ENCODE measurements at places on chromosomes 6 and 20. TPM values are rescaled to one million over a fixed set of nuclear protein-coding genes. Genes with fewer than 3 reads are reported as not detected.

DNA sequence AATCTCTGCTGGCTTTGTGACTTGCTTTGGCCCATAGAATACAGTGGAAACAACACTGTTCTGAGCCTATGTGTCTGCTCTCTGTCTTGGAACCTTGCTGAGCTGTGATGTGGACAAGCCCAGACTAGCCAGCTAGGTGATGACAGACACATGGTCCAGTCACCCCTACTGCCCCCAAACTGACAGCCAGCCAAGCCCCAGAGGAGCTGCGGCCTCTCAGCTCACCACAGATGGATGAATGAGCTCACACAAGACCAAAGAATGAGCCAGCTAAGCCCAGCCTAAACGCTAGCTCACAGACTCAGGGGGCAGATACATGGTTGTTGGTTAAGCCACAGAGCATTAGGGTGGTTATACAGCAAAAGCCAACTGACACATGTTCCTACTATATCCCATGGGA, 4.1 kb downstream of the AARS2 start:
- H3K27me3 ChIP-seq: no peaks in the 10 kb centered on the region
- H3K4me1 ChIP-seq: peaks cover 16% of the 10 kb centered on the region
- no peak overlapping the region for H3K27ac ChIP-seq
- H3K4me3 ChIP-seq: no peak overlapping the region
- peaks cover 17% of the 10 kb centered on the region for H3K36me3 ChIP-seq
- no peak for DNase-seq

DNA sequence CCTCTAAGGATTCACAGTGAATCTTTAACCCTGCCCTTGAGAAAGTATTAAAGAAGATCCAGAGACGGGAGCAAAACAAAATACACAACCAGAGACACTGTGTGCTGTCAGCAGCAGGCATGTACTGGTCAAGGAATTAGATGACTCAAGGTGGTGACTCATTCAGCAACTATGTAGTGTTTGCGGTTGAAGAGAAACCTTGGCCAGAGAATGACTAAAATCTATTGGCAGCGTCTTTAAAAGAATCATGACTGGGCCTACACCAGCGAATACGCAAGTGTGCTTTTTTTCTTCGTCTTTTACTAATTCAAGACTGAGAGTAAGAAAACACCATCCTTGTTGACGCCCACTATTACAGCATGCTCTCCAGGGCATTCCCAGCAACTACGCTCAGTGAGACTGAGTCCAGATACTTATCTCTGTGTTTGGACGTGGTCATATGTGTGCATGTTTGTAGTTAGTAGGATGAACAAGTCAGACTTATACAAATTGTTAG, 72.4 kb upstream of the BACH2 start:
- H3K4me1 ChIP-seq: peaks cover 10% of the 10 kb centered on the region
- no peak for DNase-seq
- H3K27ac ChIP-seq: no peak overlapping the region
- no peak overlapping the region for H3K4me3 ChIP-seq
- no peaks in the 10 kb centered on the region for H3K36me3 ChIP-seq

- no peak for DNase-seq
- peaks cover 51% of the 10 kb centered on the region for H3K27me3 ChIP-seq
- no peaks in the 10 kb centered on the region for H3K36me3 ChIP-seq
- H3K4me1 ChIP-seq: peaks cover 8% of the 10 kb centered on the region
Measured at GRCh38 chr6:105875974-105876640, 210.0 kb upstream of the PRDM1 start.

GRCh38 chr6:13360671-13361540, 32.6 kb upstream of the TBC1D7 start:
- peaks cover 10% of the 10 kb centered on the region for H3K36me3 ChIP-seq
- peaks cover 31% of the 10 kb centered on the region for H3K4me1 ChIP-seq
- peak overlapping the region; percentile 43 for H3K27ac ChIP-seq
- no peak overlapping the region for H3K4me3 ChIP-seq
- H3K27me3 ChIP-seq: no peaks in the 10 kb centered on the region

DNA sequence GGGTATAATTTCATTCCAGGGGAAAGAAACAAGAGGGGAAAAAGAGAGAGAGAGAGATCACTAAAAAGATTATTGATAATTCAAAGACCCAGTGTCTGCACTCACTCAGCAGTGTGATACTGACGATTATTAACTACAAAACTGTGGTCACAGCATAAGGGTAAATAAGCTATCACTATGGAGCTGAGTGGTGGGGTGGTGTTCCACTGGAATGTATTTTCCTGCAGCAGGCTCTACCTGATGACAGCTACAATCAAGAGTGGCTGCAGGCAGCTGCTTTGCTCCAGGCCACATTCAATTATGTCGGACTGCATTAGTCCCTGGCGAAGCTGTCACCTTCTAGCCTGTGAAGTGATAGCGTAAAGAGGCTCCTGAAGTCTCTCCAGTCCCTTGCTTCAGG, 122.2 kb upstream of the TFAP2D start:
- H3K27ac ChIP-seq: no peak overlapping the region
- H3K4me3 ChIP-seq: no peak overlapping the region
- H3K36me3 ChIP-seq: no peaks in the 10 kb centered on the region
- no peak for DNase-seq

GRCh38 chr6:24330137-24330732, 27.6 kb downstream of the DCDC2 start:
- peaks cover 5% of the 10 kb centered on the region for H3K27me3 ChIP-seq
- no peaks in the 10 kb centered on the region for H3K4me1 ChIP-seq
- H3K4me3 ChIP-seq: no peak overlapping the region
- no peak for DNase-seq
- H3K27ac ChIP-seq: no peak overlapping the region

DNA sequence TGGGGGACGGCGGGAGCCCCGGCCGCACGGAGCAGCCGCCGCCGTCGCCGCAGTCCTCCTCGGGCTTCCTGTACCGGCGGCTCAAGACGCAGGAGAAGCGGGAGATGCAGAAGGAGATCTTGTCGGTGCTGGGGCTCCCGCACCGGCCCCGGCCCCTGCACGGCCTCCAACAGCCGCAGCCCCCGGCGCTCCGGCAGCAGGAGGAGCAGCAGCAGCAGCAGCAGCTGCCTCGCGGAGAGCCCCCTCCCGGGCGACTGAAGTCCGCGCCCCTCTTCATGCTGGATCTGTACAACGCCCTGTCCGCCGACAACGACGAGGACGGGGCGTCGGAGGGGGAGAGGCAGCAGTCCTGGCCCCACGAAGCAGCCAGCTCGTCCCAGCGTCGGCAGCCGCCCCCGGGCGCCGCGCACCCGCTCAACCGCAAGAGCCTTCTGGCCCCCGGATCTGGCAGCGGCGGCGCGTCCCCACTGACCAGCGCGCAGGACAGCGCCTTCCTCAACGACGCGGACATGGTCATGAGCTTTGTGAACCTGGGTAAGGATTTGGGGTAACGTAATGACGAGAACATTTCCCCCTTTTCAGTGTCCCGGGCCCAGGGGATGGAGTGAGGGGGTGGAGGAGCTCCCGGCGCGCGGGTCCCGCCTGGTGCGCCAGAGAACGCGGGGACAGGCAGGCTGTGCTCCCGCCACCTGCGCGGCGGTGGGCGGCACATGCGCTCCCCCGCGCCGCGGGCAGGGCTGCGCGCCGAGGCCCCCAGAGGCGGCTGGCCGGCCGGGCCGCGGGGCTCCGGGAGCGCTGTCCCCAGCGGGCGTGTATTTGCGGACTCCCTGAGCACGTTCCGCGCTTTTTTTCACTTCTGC, 1.4 kb downstream of the BMP6 start:
- peaks cover 13% of the 10 kb centered on the region for H3K4me1 ChIP-seq
- peaks cover 73% of the 10 kb centered on the region for H3K27me3 ChIP-seq
- DNase-seq: peak; percentile 45
- peak overlapping the region; percentile 22 for H3K4me3 ChIP-seq
- H3K27ac ChIP-seq: no peak overlapping the region

The LY6G6C gene
- total RNA-seq: not detected

The SLC29A1 gene
- 24.0 TPM for total RNA-seq

DNA sequence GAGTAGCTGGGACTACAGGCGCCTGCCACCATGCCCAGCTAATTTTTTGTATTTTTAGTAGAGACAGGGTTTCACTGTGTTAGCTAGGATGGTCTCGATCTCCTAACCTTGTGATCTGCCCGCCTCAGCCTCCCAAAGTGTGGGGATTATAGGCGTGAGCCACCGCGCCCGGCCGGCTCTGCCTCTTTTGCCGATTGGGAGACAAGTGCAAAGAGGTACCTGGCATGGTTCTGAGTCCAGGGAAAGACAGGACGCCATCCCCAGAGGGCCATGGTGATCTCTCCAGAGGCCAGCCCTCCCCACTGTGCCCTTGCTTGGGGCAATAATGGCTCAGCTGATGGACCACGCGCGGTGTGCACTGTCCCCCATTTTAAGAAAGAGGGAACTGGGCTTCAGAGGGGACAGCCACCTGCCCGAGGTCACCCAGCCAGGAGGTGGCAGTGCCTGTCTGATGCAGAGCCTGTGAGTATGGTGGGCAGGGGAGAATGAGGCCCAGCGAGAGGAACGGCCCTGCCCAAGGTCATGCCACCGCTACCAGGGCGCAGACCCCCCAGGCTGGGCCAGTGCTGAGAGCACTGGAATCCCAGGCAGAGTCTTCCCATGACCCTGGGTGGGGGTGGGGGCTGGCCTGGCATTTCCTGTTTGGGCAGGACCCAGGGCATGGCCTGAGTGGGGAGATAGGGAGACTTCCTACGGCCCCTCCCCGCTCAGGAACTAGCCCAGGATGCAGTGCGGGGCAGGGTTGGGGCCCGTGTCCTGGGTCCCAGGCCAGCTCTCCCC, 61.0 kb downstream of the SNAI1 start:
- no peak overlapping the region for H3K4me3 ChIP-seq
- peaks cover 6% of the 10 kb centered on the region for H3K27me3 ChIP-seq
- H3K27ac ChIP-seq: no peak overlapping the region
- H3K36me3 ChIP-seq: no peaks in the 10 kb centered on the region

- DNase-seq: no peak
- H3K4me3 ChIP-seq: no peak overlapping the region
- H3K27me3 ChIP-seq: no peaks in the 10 kb centered on the region
- peaks cover 34% of the 10 kb centered on the region for H3K36me3 ChIP-seq
- H3K27ac ChIP-seq: peak overlapping the region; percentile 1
- H3K4me1 ChIP-seq: peaks cover 18% of the 10 kb centered on the region
Measured at GRCh38 chr6:152993431-152993830, 9.1 kb downstream of the MTRF1L start.

DNA sequence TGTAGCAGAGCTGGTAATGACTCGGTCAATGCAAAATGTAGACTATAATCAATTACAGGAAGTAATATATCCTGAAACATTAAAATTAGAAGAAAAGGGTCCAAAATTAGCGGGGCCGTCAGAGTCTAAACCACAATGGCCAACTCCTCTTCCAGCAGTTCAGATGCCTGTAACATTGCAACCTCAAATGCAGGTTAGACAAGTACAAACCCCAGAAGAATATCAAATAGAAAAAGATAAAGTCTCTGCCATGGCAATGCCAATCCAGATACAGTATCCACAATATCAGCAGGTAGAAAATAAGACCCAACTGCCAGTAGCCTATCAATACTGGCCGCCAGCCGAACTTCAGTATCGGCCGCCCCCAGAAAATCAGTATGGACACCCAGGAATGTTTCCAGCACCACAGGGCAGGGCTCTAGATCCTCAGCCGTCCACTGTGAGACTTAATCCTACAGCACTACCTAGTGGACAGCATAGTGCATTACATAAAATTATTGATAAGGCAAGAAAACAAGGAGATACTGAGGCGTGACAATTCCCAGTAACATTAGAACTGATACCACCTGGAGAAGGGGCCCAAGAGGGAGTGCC, 158.4 kb downstream of the GPX5 start:
- H3K36me3 ChIP-seq: no peaks in the 10 kb centered on the region
- H3K27me3 ChIP-seq: peaks cover 72% of the 10 kb centered on the region
- H3K4me1 ChIP-seq: peaks cover 20% of the 10 kb centered on the region
- H3K4me3 ChIP-seq: no peak overlapping the region
- DNase-seq: no peak

GRCh38 chr6:104418839-104419238, 440.9 kb downstream of the HACE1 start:
- no peaks in the 10 kb centered on the region for H3K36me3 ChIP-seq
- no peak overlapping the region for H3K27ac ChIP-seq
- DNase-seq: no peak
- no peak overlapping the region for H3K4me3 ChIP-seq

The BMP5 gene
- total RNA-seq: not detected

- H3K27me3 ChIP-seq: peaks cover 66% of the 10 kb centered on the region
- no peak for DNase-seq
- H3K4me3 ChIP-seq: no peak overlapping the region
- peaks cover 12% of the 10 kb centered on the region for H3K4me1 ChIP-seq
- no peak overlapping the region for H3K27ac ChIP-seq
- no peaks in the 10 kb centered on the region for H3K36me3 ChIP-seq
Measured at GRCh38 chr20:676315-676937, 824 bp upstream of the SCRT2 start.

The KCNB1 gene
- 0.09 TPM for total RNA-seq

The EPPIN gene
- not detected for total RNA-seq

- DNase-seq: no peak
- no peak overlapping the region for H3K4me3 ChIP-seq
- no peaks in the 10 kb centered on the region for H3K36me3 ChIP-seq
- peaks cover 16% of the 10 kb centered on the region for H3K27me3 ChIP-seq
Measured at GRCh38 chr6:112337209-112337638, 9.9 kb upstream of the RFPL4B start.

DNA sequence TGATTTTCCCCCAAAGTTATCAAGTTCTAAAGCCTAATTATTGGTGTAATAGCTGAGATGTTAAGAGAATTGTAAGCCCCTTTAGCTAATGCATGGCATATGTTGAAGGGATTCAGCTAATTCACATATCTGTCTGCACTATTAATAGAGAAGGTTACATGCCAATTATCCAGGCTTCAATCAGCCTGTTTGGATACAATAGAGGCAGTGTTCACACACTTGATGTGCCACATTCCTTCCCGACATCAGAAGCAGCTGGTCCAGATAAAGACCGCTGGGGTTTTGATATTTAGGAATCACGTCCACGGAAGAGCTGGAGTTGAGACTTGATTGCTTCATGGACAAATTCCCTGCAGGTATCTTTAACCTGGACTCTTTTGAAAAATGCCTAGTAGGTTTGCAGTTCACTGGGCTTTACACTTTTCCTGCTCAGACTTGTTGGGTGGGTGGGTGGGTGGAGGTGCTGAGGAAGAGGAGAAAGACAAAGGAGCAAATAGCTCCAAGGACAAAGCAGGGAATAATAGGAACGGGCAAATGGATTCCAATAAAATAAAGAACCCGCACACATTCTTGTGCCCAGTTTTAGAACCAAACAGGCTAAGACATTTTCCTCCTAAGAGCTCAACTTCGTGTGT, 142.6 kb upstream of the ZNF217 start:
- peaks cover 5% of the 10 kb centered on the region for H3K36me3 ChIP-seq
- H3K27me3 ChIP-seq: no peaks in the 10 kb centered on the region
- peaks cover 47% of the 10 kb centered on the region for H3K4me1 ChIP-seq
- H3K4me3 ChIP-seq: peak overlapping the region; percentile 78

- no peak overlapping the region for H3K27ac ChIP-seq
- no peaks in the 10 kb centered on the region for H3K36me3 ChIP-seq
- H3K27me3 ChIP-seq: peaks cover 4% of the 10 kb centered on the region
- H3K4me1 ChIP-seq: no peaks in the 10 kb centered on the region
- DNase-seq: no peak
- no peak overlapping the region for H3K4me3 ChIP-seq
Measured at GRCh38 chr6:53979468-53980067, 131.7 kb upstream of the MLIP start.
